ENCODE measurements at places on chromosomes 13 and 19.

GRCh38 chr13:74200081-74200480, 65.9 kb upstream of the KLF12 start:
- DNase-seq: no peak

DNA sequence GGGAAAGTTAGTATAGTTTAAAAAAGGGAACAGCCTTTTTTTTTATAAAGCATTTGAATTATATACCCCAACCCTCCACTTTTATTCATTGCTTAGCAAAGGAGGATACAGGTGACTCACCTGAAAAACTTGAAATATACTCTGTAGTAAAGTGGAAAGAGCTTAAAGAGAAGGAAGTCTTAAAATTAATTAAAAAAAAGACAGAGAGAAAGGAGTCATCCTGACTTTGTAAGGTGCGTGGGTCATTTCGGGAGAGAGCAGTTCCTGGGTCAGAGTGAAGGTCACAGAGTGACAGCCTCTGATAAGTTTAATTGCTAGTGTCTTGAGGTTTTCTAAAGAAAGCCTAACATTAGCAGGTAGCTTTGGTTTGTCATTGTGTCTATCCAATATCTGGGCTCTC, 310.3 kb downstream of the KLF5 start:
- no peak for DNase-seq

- DNase-seq: no peak
Observed at GRCh38 chr13:111042661-111043226, 72.4 kb upstream of the ARHGEF7 start.

DNA sequence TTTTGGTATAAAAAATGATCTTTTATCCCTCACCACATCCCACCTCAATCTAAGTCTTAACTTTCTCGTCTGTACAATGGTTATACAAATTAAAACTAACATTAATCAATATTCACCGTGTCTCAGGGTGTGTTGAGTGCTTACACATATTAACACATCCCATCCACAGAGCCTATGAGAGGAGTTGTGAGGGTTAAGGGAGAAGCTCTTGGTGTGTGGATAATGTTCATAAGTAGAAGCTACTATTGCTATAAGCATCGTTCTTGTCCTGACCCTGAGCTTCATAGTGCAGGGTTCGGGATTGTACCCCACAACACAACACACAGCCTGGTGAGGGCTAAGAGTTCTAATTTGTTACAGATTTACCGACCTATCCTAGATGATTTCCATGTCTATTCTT, 2.5 kb downstream of the FPR3 start:
- no peak for DNase-seq

- no peak for DNase-seq
Observed at GRCh38 chr19:5288347-5288739, 52.3 kb downstream of the PTPRS start.

DNA sequence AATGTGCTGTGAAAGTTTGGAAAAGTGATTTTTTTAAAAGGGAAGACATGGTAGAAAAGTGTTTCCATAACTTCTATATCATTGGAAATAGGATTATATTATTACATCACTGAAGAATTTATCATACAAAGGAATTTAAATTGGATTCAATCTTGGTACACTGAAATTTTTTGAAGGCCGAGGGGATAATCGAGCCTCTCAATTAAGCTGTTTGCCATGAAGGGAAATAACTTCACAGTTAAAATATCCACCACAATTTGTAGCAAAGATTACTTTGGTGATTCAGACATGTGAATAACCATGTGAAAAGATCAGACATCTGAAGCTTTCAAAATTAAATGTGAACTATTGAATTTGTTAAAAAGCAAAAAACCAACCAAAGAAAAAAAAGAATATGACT, 215.3 kb downstream of the KLF5 start:
- DNase-seq: no peak

DNA sequence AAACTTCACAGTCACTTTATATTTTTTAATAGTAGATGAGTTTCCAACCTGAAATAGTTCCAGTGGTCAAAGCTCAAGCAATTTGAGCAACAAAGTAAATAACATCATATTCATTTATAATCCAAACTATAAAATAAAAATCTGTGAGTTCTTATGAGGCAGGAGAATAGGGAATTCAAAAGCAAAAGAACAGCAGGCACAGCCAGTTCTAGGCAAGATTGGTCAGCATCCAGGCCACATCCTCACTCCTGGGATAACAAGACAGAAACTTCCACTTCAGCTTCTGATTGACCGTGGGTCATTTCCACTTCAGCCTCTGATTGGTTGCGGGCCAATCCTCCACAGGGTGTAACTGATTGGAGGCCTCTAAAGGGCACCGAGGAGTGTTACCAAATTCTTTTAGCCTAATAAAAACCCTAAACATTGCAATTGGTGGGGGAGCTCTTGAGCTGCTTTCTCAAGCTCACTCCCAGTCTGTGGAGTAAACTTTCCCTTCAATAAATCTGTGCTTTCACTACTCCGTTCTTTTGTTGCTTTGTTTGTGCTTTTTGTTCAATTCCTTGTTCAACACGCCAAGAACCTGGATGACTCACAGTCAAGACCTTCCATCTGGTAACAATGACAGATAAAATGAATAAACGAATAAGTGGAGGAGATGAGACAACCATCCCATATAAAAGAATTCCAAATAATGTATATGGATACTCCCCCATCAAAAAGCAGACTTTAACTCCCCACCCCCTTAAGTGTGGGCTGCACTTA, 42.6 kb upstream of the AMER2 start:
- DNase-seq: no peak

- DNase-seq: no peak
Observed at GRCh38 chr13:66879988-66880387, 350.1 kb downstream of the PCDH9 start.

GRCh38 chr13:80166352-80166751, 174.6 kb downstream of the SPRY2 start:
- no peak for DNase-seq

- no peak for DNase-seq
Observed at GRCh38 chr13:41465898-41466320, 8.6 kb downstream of the RGCC start.

GRCh38 chr13:30338331-30338851, 31.0 kb upstream of the KATNAL1 start:
- no peak for DNase-seq

- no peak for DNase-seq
Observed at GRCh38 chr19:43774103-43774939, 6.5 kb downstream of the KCNN4 start.

GRCh38 chr19:35751839-35752745, 3.7 kb downstream of the LIN37 start:
- DNase-seq: no peak

DNA sequence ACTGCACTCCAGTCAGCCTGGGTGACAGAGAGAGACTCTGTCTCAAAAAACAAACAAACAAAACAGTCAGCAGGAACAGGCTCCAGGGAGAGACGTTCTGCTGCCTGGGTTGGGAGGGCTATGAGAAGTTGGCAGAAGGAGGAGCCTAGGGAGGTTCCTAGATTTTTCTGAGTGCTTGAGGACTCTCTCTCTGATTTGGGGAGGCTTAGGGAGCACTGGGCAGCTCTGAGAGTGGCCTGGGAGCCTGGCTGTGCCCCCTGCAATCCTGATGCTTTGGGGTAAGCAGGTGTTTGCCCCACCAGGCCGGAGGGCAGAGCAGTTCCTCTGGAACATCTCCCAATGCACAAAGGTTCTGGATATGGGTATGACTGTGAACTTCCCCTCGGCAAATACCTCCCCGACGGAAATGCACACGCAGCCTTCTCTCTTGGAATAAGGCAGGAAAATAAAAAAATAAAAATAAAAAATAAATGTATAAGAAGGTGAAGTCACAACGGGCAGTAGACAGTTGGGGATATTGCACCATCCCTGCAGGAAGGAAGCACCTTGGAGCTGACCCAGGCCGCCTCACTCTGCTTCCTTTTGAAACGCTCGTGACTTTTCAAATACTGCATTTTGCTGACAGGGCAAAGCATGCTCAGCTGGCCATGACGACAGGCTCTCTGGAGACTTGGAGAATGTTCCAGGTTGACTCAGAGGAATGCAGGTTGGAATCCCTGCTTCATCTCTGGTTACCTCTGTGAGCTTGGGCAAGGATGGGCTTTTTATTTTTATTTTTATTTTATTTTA, 26.5 kb upstream of the HOMER3 start:
- peak; percentile 14 for DNase-seq

GRCh38 chr13:46721054-46721453, 75.9 kb downstream of the ESD start:
- DNase-seq: no peak

- DNase-seq: no peak
Observed at GRCh38 chr13:25210842-25211569, 38.9 kb upstream of the AMER2 start.

GRCh38 chr13:55517312-55517711, 1623.4 kb upstream of the PRR20A start:
- no peak for DNase-seq

DNA sequence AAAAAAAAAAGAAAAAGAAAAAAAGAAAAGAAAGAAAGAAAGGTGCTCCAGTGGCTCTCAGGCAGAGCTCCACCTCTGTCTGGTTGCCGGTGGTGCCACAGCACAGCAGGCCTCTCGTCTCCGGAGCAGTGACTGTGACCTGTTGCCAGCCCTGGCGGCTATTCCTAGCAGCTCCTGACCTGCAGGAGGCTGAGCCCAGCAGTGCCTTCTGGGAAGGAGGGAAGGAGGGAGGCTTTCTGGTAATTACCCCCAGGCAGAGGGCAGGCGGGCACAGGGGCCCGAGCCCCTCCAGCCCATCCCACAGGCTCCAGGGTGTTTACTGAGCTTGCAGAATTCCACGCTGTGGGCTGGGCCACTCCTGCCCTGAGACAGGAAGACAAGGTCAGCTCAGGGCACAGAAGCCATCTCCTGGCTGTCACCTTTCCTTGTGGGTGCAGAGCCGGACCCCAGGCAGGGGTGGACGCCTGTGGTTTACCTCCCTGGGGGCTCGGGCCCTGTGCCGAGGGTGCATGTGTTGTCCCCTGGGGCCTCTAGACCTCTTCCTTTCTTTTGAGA, 77.9 kb downstream of the GNG7 start:
- DNase-seq: no peak

- no peak for DNase-seq
Observed at GRCh38 chr13:87554045-87554444, 117.1 kb upstream of the SLITRK5 start.

- DNase-seq: no peak
Observed at GRCh38 chr13:64428196-64428595, 2801.9 kb downstream of the PCDH9 start.

DNA sequence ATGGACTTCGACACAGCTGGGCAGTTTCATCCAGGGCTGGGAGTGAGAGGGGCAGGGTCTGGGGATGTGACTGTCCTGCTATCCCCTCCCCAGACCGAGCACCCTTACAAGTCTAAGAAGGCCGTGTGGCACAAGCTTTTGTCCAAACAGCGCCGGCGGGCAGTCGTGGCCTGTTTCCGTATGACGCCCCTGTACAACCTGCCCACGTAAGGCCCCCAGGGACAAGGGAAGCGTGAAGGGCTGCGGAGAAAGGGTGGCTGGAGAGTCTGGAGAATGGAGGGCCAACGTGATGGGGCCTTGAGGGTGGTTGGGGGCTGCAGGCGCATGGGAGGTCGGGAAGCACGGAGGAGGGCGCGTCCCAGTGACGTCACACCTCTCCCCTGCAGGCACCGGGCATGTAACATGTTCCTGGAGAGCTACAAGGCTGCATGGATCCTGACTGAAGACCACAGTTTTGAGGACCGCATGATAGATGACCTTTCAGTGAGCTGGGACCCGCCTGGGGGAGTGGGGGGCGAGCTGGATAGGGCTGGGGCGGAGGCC, 89.5 kb downstream of the MAP4K1 start:
- DNase-seq: no peak

GRCh38 chr13:43223216-43223615, 199.8 kb downstream of the DNAJC15 start:
- DNase-seq: no peak

DNA sequence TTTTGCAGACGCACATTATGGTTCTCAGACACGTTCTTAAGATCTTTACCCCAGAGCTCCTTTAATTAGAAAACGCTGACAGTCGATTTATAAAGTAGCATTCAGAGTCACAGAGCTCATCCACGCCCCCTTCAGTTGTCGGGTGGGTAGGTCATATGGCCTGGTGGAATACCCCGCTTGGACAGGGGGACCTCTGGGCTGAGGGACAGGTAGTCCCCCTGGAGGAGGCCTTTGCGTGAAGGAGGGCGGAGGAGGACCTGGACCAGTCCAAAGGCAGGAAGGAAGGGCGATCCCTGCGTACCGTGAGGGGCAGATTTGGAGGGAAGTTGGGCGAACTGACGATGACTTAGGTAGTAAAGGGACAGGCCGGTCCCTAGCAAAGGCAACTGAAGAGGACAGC, 20.5 kb downstream of the VASP start:
- DNase-seq: no peak

- DNase-seq: no peak
Observed at GRCh38 chr13:47281991-47282390, 385.1 kb upstream of the HTR2A start.

- no peak for DNase-seq
Observed at GRCh38 chr19:4536798-4537197, 1.8 kb upstream of the PLIN5 start.

DNA sequence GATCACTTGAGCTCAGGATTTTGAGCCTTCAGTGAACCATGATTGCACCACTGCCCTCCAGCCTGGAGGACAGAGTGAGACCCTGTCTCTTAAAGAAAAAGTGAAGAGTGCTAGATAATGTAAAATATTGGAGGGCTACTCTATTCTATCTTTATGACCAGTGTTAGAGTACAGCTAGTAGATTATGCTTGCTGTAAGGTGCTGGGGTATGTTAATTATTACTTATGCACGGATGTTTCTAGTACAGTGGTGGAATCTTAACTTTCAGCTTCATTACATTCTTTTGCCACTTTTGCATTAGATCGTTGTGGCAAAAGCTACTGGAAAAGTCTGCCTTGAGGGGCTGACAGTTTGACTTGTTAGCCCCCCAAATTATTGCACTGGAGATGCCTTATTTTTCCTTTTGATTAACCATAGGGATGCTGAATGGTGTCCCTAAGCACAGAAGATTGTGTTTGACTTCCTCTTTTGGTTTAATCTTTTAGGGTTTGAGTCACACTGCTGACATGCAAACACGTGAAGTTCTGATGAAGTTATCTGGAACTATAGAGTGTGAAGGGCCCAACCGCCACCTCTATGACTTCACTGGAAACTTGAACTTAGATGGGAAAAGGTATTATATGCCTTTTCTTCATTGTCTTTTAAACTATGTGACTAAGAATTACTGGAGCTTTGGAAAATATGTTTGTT, 169.8 kb downstream of the ATP8A2 start:
- DNase-seq: no peak

DNA sequence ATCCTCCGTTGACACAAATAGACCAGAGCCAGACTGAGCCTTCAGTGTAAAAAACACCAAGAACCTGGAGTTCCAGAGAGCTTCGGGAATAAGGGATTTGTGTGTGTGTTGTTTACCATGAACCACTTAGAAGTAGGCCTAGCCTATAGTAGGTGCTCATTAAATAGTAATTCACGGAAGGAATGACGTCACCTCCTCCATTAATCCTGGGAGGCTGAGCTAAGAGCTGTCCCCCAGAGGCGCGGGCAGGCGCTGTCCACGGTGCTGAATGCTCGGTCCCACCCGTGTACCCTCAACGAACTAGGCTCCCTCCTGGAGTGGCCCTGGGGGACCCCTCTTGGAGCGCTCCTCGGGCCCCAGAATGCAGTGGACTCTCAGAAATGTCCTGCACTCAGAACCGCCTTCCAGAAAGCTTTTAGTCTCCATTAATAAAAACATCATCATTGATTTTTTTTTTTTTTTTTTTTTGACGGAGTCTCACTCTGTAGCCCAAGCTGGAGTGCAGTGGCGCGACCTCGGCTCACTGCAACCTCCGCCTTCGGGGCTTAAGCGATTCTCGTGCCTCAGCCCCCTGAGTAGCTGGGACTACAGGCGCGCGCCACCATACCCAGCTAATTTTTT, 6.5 kb downstream of the UNC13A start:
- DNase-seq: no peak
